ENCODE measurements at places on chromosomes 16 and 17.

- DNase-seq, result no peak
Measured at GRCh38 chr16:55562936-55563335, 3.5 kb upstream of the CAPNS2 start.

DNA sequence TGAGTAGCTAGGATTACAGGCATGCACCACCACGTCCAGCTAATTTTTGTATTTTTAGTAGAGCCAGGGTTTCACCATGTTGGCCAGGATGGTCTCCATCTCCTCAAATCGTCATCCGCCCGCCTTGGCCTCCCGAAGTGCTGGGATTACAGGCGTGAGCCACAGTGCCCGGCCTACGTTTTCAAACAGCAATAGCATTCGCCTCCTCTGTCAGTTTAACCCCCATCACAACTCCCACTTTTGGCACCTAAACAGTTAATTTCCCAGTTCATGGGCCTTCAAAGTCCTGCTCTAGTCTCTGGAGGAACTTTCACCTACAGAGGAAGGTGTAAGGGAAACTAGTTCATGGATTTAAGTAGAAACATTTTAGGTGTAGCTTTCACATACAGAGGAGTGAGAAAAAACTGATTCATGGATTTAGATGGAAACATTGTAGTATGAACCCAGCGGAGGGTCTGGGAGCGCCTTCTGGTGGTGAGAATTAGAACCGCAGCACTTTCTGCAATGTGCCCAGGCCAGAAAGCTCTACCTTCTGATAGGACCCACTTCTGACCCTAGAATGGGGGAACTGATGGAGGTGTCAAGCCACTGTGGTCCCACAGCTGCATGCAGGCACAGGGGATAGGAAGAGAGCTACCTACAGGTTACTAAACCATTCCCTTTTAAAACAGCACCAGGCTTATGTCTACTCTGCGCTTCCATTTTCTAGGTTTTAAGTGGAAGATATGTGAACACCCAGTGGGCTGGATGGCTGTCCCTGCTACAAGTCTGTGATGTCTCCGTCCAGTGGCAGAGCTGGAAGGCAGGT lies 12.0 kb upstream of the MEOX1 start:
- DNase-seq, result peak; percentile 59

GRCh38 chr17:63991611-63992010 lies 6.5 kb upstream of the PRR29 start:
- DNase-seq, result no peak

GRCh38 chr16:30166202-30166902 lies 17.1 kb upstream of the CORO1A start:
- DNase-seq, result no peak

- DNase-seq, result peak; percentile 47
Measured at GRCh38 chr17:80861892-80862291, 129.7 kb upstream of the CHMP6 start.

DNA sequence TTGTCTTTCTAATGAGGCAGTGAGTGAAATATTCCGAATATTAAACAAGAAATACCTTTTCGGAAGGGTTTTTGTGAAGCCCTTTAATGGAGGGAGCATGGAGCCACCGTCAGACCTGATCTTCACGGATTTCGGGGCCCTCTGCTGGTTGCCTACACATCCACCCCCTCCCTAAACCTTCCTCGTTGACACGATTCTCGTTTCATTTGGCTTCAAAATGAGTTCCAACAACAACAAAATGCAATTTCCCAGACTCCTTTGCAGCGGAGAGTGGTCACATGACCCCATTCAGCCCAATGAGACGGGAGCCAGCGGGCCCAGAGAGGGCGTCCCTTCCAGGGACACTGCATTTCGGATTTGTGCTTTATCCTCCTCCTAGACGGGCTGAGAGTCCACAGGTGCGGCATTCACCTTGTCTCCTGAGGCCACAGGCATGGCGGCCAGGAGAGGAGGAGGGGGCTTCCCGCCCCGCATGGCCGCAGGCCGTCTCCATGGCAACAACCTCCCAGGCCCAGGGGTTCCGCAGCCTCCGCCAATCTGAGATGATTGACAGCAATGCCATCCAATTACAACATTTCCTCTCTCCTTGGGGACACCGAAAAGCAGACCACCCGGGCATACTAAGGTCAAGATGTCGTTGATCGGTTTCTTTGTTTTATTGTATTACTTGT lies 259.8 kb downstream of the C16orf95 start:
- DNase-seq, result no peak

GRCh38 chr16:234468-235305 lies at the start of gene FAM234A:
FAM234A (plus strand) TSS chr16:234821; CDS start chr16:254414, 19,593 bp downstream.
- DNase-seq, result peak; percentile 93

- DNase-seq, result no peak
Measured at GRCh38 chr17:3529817-3530741, 27.5 kb downstream of the TRPV3 start.

- no peak for DNase-seq
Measured at GRCh38 chr17:73325527-73325842, 13.7 kb upstream of the CDC42EP4 start.

- no peak for DNase-seq
Measured at GRCh38 chr16:84544031-84544773, 39.7 kb upstream of the MEAK7 start.

- DNase-seq, result no peak
Measured at GRCh38 chr17:61794792-61795191, 68.5 kb downstream of the BRIP1 start.

GRCh38 chr17:74803388-74803930 lies 27.3 kb upstream of the NAT9 start:
- DNase-seq, result no peak

GRCh38 chr17:49585422-49586027 lies 9.9 kb downstream of the NXPH3 start:
- DNase-seq, result no peak

DNA sequence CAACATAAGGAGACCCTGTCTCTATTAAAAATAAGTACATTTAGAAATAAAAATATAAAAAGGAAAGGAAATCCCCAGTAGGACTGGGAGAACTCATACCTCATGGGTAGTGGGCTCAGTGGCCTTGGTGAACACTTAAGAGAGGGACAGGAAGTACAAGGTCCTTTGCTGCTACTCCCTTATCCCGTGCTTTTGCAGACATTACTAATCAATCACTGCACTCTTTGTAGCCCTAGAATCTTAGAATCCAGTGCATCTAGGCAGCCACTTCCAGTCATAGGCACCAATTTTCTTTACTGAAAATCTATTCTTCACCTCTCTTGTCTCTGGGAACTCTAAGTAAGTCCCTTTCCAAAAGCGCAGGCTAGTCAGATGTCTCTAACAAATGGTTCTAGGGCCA lies 183.1 kb downstream of the SNX29 start:
- DNase-seq, result no peak

DNA sequence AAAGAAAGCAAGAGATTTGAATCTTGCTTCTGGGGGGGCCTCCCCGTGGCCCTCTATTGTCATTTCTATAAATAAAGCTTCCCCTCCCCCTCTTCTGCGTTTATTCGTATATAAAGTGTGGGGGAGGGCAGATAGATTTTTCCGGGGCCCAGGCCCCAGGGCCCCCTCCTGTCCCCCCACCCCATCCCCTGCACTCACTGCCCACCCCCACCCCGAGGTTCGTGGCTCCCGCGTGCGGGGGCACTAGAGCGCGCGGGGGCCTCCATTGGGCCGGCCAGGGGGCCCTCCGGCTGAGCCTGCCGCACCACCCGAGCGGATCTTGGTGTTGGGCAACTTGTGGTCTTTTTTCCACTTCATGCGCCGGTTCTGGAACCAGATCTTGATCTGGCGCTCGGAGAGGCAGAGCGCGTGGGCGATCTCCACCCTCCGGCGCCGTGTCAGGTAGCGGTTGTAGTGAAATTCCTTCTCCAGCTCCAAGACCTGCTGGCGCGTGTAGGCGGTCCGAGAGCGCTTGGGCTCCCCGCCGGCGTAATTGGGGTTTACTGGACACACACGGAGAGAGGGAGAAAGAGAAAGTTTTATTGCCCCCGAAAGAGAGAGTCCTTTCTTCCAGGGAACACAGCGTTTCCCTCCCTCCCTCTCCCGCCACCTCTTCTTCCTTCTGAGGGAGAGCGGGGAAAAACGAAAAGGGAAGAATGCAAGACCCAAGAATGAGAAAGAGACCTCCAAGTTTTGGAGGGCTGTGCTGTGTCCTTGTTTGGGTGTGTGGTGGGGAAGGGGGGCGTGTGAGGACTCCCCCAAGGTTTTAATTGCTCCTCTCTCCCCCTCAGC lies 1.5 kb downstream of the HOXB4 start:
- no peak for DNase-seq

GRCh38 chr17:17305281-17305801 lies 2.2 kb downstream of the NT5M start:
- no peak for DNase-seq

DNA sequence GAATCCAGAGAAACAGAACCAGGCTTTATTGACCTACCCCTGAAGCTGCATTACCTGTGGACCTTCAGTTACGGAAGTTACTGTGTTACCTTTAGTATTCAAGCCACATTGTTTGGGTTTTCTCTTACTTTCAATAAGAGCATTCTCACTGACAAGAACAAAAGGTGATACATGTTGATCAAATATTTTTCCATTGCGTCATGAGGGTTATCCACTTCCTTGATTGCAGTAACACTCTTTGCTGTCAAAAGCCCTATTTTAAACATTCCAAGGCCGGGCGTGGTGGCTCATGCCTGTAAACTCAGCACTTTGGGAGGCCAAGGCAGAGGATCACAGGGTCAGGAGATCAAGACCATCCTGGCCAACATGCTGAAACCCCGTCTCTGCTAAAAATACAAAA lies 28.6 kb upstream of the PAFAH1B1 start:
- no peak for DNase-seq

DNA sequence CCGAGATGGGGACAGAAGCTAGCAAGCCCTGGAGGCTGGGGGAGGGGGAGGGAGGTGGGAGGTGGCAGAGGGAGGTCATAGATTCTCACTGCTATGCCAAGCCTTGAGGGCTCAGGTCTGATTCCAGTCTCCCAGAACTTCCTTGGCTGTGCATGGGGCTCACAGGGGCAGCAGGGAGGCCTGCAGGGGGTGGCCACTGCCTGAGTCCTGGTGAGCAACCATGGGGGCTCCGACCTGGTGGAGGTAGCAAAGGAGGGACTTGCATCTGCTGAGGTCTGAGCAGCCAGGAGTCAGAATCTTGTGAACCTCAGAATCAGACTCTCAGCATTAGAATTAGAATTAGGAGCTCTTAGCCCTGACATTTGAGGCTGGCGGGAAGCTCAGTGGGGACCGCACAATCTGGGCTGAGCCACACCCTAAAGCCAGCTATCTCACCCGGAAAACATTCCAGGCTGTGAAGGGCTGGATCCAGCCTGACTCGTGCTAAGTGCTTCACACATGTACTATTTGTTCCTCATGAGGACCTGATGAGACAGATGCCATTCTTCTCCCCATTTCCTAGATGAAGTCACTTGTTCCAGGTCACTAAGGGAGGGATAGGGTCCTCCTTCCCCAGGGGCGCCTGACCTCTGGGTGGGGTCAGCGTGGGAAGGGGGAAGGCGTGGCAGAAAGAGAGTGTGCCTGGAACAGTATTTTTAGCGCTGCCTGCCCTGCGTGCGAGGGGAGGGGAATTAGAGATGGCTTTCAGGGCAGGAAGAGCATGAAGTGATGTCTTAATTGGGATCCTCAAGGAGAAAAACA lies 17.3 kb upstream of the KCNJ12 start:
- DNase-seq, result no peak

- DNase-seq, result no peak
Measured at GRCh38 chr17:4161192-4161966, 18.4 kb downstream of the CYB5D2 start.

DNA sequence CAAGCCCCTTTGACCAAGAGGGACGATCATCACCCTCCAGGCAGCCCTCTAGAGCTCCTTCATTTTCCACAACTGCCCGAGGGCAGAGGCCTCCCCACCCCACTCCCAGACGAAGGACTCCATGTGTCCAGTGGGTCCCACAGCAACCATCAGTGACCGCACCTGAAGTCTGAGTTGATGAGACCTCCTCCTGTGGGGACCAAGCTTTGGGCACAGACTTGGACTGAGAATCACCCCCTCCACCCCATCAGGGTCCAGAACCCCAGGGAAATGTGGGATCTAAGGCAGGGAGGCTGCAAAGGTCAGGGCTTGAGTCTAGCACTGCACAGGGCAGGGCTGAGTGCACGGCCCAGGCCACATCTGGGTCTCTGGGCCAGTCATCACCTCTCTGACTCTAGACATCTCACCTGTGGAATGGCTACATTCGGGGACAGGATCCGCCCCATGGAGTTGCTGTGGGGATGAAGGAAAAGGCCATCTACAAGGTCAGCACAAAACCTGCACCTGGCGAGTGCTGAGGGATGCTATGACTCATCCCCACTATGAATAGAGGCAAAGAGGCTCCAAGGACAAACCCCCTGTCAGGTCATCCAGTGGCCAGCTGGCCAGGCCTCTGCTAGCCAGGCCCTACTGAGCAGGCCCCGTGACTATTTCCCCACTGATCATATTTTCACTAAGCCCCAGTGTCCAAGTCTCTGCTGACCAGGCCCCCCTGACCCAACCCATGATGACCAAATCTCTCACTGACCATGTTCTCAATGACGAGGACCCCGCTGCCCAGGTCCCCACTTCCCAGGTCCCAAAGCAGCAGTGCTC lies 38.4 kb downstream of the TNFRSF13B start:
- DNase-seq, result no peak

- DNase-seq, result no peak
Measured at GRCh38 chr16:27838536-27839175, 224.9 kb downstream of the GSG1L start.

GRCh38 chr17:67132366-67132765 lies 88.0 kb downstream of the CACNG1 start:
- DNase-seq, result no peak

DNA sequence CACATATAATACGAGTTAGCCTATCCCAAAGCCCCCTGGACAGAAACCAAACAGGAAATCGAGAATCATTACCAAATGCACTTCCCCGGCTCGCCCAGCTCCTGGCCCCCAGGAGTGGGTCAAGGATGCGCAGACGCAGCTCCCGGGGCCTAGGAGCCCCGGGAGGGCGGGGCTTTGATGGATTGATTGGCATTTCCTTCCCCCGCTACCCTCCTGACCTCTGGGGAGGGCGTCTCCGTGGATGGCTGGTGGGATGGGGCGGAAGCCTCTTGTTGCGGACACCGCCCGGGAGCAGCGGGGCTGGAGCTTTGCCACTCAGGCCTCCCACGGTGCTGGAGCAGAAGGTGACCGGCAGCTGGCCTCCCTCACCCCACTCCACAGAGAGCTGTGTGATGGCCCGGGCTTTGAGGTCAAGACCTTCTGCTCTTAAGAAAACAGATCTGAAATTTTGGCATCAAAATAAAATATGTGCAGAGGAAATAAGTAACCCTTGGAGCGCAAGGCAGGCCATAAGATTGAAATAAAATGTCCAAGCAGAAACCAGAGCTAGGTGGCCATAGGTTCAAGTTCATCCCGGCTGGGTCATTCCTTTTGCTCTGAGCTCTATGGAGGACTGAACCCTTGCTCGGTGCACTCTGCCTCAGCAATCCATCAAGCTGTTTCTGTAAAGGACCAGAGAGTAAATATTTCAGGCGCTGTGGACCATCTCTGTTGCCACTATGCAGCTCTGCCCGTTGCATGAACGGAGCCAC lies 262.3 kb downstream of the SOX9 start:
- DNase-seq, result no peak
